ENCODE measurements at places on chromosomes 13 and 19.
A peak's percentile ranks its signal among the peaks of the same experiment; 100 is the strongest.

- no peak for DNase-seq
Observed at GRCh38 chr19:16142032-16142580, 1.4 kb upstream of the HSH2D start.

- no peak for DNase-seq
Observed at GRCh38 chr19:32877323-32877912, 7.9 kb upstream of the SLC7A9 start.

DNA sequence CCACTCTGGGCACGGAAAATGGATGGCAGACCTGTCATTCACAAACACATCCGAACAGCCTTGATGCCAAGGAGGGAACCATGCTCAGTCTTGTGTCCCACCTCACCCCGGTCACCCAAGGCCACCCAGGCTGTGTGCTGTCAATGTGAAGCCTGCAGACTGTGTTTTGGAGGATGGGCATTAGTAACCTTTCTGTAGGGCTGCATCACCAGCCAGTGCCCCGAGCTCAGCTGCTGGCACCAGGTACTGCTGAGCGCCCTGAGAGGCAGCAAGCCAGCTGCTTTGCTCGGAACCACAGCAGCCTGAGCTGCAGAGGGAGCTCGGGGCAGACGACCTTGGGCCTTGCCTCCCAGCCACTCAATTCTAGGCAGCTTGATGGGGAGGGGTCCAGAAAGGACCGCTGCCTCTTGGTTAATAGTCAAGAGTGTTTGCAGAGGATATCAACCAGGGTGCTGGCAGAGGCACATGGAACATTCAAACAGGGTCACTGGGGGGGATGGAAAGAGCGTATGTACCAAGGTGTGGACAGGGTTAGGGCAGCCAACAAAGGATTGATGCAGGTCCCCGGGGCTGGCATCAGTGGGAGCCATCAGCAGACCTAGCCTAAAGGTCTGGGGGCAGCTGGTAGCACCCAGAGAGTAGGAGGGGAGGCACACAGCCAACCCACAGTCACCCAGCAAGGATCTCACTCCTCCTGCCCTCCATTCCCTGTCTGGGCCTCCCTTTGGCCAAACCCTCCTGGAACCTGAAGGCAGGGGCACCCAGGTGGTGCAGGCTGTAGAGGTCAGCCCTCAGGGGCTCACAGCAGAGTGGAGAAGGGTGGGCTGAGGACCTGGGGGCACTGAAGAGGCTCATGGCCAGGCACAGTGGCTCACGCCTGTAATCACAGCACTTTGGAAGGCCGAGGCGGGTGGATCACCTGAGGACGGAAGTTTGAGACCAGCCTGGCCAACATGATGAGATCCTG, 8.1 kb downstream of the VSTM2B start:
- no peak for DNase-seq

DNA sequence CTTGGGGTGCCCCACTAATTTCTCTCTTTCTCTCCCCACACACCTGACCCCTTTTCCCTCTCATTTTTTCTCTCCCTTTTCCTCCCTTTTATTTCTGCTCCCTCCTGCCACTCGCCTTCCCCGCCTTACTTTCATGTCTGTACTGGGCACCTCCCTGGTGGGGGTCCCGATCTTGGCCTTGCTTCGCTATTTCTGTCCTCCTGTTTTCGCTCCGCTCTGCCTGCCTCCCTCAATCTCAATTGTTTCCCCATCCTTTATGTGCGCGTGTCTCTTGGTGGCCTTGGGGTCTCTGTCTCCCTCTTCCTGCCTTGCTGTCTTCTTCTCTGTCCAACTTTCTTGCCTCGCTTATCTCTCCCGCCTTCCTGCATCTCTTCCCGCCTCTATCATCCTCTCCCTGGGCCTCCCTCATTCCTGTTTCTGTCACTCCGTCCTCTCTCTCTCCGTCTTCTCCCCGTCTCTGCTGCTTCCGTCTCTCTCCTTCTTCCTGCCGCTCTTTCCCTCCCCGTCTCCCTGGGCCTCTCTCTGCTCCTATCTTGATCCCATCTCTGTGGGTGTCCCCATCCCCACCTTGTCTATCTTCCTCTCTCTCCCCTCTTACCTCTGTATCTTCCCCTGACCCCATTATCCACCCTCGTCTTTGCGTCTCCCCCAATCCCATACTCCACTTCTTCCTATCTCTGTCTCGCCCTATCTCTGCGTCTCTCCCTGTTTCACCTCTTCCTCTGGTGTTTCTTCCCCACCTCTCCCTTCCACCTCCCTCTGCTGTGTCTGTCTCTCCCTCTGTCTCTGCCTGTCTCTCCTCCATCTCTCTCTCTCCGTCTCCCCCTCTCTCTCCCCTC, 4.0 kb downstream of the GRIN2D start:
- no peak for DNase-seq

GRCh38 chr13:53783471-53783870, 754.9 kb downstream of the OLFM4 start:
- no peak for DNase-seq

GRCh38 chr13:106281426-106281825, 254.0 kb downstream of the EFNB2 start:
- no peak for DNase-seq

GRCh38 chr13:95451656-95452055, 100.9 kb upstream of the CLDN10 start:
- DNase-seq, result no peak

DNA sequence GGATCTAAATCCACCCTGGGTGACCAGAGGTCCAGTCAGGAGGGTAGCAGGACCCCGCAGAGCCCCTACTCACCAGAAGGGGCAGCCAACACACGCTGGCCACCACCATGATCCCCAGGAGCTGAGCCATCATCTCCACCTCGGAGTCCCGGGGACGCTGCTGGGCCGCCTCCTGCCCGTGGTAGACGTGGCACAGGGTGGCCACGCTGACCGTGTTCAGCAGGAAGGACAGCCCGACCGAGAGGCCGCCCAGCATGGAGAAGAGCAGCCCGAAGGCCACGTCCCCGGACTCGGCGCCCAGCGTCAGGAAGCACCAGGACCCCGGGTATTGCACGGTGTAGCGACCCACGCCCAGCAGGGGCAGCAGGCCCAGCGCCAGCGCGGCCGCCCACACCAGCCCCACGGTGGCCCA, 6.9 kb downstream of the TBXA2R start:
- no peak for DNase-seq

GRCh38 chr13:48804821-48805601, 151.3 kb downstream of the CYSLTR2 start:
- DNase-seq, result no peak

DNA sequence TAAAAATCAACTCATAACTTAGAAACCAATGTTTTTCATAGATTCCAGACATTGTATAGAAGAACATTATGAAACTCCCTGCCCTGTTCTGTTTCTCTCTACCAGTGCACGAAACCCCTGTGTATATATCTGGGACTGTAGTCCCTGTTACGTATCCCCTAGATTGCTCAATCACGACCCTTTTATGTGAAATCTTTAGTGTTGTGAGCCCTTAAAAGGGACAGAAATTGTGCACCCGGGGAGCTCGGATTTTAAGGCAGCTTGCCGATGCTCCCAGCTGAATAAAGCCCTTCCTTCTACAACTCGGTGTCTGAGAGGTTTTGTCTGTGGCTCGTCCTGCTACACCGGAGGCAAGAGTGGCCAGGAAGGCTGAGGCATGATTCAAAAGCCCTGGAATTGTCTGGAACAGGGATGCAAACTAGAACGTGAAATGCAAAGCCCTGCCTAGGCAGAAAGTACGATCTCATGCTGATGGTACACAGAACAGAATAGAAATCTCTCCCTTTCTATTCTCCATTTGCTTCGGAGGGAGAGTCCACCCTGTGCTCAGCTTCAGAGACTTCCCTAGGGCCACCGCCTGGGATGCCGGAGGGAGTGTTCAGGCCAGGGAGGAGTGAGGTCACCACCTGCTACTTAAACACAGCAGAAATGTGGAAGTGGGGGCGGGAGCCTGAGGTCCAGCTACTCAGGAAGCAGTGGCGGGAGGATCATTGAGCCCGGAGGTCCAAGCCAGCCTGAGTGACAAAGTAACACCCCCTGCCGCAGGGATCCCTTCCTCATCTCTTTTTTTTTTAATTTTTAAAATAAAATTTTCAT, 758 bp upstream of the ZNF888 start:
- DNase-seq, result peak; percentile 45

DNA sequence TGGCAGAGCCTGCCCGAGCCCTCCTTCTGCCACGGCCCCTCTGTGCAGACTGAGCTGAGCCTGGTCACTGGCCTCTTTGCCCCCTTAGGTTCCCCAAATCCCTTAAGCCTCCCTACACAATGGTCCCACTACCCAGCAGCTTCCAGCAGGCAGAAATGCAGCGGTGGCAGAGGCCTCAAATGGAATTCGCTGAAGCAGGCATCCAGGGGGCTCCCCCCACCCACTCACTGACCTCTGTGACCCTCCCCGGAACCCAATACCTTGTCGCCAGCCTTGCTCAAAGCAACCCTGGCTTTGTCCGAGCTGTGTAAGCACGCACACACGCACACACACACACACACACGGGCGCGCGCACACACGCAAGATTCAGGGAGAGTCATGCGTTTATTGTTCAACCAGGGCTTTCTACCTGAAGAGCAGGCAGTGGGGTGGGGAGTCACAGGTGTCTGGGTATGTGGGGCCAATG, at the start of gene LIM2:
Gene LIM2, minus strand, starts transcription at position 51 of the 466 bp plus-strand sequence. CDS start 531 bp downstream, outside the sequence.
- no peak for DNase-seq

DNA sequence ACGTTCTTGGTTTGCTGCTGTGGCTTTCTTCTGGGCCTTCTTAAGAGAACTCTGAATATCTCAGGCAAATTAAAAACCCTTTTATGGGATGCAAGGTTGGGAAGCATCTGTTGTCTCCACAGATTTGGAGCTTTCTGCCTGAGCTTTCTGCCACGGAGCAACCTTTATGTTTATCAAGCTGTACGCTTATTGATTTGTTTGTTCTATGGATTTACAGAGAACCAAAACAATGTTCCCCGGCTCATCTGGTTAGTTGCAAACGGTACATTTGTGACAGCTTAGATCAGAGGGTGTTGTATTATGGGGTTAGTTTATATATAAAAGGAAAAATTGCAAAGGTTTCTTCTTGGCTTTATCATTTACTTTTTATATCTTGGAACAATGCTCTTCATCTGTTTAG, 479.6 kb downstream of the DIAPH3 start:
- DNase-seq, result no peak

DNA sequence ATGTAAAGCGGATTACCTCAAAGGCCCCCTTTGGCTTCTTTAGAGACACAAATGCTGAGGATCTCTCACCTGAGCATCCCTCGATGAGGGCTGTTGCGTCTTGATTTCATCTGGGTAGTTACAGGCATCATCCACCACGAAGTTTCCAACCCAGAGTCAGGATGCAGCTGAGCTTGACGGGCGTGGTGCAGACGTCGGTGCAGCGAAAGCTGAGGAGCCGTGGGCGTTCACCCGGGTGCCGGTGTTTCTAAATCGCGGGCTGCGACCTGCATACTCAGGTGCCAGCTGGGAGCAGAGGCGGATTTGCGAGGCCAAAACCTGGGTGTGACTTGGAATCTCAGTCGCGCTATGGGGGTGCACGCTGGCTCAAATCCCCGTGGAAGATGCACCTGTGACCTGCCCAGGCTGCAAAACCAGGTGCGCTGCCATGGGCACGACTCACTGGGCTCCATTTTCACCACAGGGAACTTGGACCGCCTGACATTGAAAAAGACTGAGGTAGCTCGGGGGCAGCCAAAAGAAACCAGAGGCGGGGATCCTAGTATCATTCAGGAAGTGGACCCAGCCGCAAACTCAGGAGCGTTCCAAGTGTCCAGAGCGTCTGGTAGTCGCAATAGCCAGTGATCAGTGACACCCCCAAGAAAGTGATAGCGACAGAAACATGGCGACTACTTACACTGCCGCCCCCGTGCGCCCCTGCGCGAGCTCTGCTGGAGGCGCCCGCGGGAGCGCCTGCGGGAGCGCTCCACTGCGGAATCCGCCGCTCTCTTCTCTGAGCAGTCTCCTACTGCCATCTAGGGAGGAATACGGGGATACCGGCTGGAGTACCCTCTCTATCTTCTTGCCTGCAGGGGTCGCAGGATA, 36.4 kb upstream of the IGFL4 start:
- DNase-seq, result peak; percentile 62

DNA sequence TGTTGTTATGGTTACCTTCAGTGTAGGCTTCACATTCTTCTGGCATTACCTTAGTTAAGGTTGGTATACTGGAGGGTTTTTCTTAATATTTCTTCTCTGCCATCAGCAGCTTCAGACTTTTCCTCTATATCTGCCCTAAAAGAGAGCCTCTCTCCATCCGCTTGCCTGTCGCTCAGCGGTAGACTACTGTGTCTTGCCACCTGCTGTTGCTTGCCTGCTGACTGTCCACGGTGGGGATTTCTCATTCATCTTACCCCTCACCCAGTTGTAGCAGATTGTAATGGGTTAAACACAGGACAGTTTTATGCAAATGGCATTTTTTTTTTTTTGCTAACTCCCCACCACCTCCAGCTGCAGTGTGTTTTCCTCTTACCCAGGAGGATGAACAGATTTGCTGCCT, 577.2 kb downstream of the SLITRK5 start:
- no peak for DNase-seq

GRCh38 chr13:73171271-73171682, 112.5 kb downstream of the KLF5 start:
- peak; percentile 87 for DNase-seq

GRCh38 chr19:23769691-23770468, 11.2 kb upstream of the ZNF681 start:
- peak; percentile 63 for DNase-seq

DNA sequence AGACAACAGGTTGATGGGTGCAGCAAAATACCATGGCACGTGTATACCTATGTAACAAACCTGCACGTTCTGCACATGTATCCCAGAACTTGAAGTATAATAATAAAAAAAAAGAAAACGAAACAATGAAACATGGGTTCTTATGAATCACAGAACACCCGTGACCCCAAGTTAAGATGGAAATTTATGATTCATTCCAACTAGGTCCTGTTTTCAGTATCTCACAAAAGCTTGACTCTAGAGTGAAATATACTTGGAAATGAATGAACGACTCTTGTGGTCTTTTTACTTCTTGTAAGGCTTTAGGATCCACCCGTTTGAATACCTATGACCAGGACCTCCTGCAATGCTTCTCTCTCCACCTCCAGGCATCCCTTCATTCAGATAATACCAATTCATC, 3.5 kb upstream of the LILRB4 start:
- DNase-seq, result no peak

DNA sequence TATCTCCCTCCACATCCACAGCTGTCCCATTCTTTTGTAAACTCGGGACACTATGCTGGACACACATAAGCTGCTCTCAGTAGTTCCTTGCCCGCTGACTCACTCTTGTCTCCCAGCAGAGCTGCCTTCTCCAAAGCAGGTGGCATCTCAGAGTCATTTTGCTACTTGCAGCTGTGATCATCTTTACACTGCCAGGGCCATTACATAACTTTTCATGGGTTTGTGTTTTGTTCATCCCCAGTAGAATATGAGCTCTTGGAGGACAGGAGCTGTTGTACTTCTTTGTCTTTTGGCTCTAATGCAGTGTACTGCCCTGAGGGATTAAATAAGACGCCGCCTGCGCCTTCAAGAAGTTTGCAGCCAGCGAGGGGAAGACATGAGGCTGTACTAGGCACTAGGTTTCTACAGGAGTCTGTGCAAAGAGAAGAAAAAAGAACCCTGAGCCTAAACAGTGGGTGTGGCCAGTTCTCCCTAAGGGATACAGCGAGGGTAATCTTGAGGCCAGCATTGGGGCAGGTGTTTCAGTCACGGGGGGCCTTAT, 40.8 kb upstream of the GPR183 start:
- no peak for DNase-seq

- no peak for DNase-seq
Observed at GRCh38 chr13:25971459-25972145, 80.2 kb downstream of the SHISA2 start.
